ENCODE measurements at places on chromosomes 6 and 20.

- no peak for DNase-seq
Observed at GRCh38 chr20:5531318-5532081, 214.7 kb upstream of the PROKR2 start.

DNA sequence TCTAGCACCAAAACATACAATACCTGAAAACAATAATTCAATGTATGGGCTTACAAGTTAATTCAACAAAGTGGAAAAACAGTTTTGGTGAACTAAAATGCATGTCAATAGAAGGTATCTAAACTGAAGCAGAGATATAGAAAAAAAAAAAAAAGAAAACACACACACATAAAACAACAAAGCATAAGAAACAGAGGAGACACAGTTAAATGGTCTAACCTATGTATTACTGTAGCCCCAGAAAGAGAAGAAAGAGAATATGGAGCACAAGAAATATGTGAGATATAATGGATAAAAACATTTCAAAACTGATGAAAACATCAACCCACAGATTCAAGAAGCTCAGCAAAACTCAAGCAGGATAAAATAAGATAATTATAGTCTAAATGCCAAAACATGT is 118.7 kb downstream of the MAP3K5 start:
- no peak for DNase-seq

- DNase-seq = no peak
Observed at GRCh38 chr20:21352703-21353102, 44.6 kb downstream of the NKX2-4 start.

DNA sequence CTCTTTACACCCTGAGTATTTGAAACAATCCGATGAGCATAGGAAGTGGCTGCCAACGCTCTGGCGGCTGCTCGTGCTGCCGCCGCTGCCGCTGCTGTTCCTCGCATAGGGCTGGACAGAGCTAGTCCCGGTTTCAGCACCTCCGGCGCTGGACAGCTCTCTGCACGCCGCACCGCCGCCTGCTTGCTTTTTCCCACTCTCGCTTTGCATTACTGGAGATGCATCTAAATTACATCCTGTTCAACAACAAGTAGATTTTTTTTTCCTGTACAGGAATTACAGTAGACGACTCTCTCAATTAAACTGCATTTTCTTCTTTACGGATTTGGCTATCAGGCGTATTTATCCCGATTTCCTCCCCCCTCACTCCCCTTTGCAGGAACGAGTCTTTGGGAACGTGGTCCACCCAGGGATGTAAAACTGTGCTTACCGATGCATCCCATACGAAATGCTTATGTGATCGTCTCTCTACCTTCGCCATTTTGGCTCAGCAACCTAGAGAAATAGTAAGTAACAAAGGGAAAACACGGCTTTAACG is 563.8 kb downstream of the LMBRD1 start:
- DNase-seq = peak; percentile 15

- peak; percentile 60 for DNase-seq
Observed at GRCh38 chr6:31070711-31071197, 41.6 kb downstream of the C6orf15 start.

GRCh38 chr6:138752017-138752416 is 21.6 kb upstream of the CCDC28A start:
- no peak for DNase-seq

DNA sequence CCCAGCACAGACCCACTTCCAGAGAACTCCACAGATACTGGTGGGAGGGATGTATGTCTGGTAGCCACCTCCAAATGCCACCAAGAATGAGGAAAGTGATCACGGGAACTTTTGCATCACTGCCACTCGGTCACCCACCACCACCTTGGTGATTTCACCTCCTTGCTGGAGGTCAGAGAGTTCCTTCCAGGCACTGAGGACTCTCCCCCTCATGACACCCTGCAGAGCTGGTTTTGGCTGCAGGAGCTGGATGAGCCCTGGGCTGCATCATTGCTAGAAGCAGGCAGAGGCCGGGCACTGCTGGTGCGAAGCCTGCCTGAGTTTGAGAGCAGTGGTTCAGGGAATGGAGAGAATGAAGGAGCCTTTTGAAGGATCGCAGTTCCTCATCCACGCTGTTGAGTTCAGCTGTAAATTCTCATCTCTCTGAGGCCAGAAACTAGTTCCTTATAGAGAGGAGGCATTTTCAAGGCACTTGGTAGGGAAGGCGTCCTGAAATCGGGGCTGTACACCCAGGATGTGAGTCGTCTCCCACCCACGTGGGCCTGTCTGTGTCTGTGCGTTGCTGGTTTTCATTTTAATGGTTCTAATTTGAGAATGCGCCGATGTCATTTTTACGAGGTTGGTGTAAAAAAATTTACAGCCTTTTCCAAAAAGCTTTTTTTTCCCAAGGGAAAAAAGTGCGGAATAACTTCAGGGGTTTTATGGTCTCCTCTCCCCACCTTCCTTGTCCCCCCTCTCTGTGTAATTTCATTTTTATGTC is 25.0 kb downstream of the FOXP4 start:
- no peak for DNase-seq

GRCh38 chr6:328924-329323 is 36.6 kb downstream of the DUSP22 start:
- DNase-seq = no peak

DNA sequence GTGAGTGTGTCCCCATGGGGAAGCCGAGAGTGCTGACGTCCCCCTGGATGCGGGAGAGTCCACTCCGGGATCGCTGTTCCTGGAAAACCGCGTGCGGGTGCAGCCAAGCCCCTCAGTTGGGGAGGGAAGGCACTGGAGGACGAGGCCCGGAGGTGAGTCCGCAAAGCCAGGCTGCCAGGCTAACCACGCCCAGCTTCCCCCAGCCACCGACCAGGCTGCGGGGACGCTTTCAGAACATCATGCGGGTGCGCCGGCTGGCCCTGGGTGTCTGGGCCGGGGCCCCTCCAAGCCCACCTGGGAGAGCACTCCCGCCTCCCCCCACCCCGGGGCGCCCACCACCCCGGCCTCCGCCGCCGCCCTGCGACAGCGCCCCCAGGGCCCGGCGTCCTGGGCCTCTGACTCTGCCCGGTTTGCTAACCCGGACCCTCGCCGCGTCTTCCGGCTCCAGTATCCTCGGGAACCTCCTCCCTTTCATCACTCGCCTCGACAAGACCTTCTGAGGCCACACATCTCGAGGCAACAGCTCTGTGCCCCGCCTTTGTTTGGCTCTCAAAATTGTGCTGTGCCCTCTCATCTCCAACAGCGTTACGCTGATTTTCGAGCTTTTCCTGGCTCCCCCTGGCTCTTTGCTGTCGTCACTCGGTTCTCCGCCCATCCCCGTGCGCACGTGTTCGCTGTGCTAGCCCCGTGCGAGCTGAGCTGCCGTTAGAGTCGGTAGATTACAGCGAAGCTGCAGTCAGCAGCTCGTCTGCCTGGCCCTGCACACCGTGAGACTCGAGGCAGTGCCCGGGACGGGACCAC is 47.1 kb upstream of the ENTPD6 start:
- no peak for DNase-seq

DNA sequence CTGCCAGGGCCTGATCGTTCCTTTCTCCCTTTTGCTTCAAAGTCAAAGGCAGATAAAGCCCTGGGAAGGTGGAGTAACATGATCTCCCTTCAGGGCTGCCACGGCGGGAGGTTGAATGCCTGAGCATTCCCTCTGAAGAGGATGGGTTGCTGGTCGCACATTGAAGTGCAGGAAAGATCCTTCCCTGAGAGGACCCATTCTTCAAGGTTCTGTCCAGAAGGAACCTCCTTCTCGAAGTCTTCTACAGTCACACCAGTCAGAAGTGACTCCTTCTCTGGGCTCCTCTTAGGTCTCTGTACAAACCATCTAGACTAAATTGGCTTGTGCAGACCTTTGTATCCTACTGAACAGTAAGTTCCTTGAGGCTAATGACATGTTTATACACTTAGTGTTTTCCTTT is 192.6 kb upstream of the VGLL2 start:
- no peak for DNase-seq

DNA sequence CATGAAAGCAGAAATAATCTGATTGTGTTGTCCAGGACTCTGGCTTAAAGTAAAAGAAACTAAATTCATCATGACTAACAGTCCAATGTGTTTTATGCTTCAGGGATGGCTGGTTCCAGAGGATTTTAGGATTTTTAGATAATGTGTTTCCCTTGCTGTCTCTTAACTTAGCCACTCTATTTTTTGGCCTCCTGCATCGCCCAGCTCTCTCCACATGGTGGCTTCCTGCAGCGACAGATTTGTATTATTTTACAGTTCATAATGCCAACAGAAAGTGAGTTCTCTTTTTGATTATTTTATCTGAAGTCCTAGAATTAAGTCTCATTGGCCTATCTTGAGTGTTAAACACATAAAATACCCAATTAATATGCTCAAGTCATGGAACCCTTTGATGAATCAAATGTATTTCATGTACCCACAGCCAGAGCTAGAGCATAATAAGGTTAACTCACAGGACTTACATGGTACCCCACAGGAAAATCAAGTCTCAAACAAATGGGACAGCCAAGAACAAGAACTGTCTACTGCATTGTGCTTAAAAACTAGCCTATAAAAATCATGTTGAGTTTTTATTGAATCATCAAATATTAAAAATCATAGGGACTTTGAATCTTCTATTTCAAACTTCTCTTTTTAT is 582.5 kb downstream of the DOK5 start:
- DNase-seq = no peak

DNA sequence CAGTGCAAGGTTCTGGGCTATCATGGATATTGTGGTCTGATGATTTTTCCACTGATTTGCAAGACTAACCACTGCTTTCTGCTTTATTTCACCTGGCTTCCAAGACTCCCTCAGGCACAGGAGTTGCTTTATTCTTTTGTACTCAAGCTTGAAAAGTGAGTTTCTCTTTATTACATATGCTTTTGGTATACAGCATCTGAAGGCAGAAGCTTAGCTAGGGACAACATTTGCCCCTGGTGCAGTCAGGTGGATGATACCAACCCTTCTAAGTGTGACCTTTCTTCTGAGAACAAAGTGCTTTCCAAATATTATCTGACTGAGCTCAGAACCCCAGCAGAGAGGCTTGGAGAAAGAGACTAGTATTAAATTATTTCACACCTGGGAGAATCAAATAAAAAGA is 94.0 kb upstream of the PHACTR1 start:
- no peak for DNase-seq

DNA sequence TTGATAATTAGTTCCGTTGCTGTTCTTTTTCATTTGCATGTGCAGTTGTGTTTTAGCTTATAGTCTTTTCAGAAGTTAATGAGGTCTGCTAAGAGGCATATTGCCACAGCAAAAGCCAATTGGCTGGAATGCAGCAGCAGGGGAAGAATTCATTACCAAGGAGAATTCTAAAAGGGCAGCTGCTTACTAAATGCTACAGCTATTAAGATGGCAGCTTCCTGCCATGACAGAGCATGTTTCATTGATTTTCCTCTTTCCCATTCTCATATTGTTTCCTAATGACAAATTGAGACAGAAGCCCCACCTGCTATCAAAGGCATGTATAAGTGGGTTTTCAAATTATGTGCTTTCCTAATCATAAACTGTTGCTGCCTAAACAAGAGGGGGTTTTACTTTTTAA is 66.6 kb downstream of the CLVS2 start:
- DNase-seq = no peak

DNA sequence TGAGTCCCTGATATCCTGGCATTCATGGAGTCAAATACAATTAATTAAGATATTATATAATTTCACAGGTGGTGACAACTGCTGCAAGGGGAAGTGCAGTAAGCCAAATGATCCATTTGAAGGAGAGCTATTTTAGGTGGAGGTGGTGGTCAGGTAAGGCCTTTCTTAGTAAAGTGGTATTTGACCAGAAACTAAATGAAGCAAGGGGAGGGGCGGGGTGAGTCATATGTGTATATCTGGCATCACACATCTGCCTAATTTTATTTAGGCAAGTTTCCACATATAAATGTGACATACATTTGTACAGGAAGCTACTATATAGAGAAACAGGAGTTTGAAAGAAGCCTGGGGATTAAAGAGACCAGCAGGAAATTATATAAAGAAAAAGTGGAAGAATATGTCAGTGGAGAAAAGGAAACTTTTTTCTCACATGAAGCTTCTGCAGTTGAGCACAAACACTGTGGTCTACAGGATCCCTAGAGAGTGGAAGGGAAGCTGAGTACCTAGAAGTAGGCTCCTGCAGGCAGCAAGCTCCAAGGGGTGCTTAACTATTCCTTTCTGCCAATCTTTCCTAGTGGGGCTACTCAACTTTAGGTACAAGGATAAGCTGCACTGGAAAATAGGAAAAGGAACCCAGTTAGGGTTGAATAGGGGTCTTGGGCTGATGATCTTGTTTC is 99.6 kb downstream of the OGFRL1 start:
- DNase-seq = no peak

GRCh38 chr20:1469306-1469905 is 2.8 kb upstream of the NSFL1C start:
- DNase-seq = no peak

- DNase-seq = no peak
Observed at GRCh38 chr6:53441035-53441493, 92.3 kb upstream of the ELOVL5 start.

GRCh38 chr20:52676283-52676995 is 295.7 kb upstream of the TSHZ2 start:
- no peak for DNase-seq

DNA sequence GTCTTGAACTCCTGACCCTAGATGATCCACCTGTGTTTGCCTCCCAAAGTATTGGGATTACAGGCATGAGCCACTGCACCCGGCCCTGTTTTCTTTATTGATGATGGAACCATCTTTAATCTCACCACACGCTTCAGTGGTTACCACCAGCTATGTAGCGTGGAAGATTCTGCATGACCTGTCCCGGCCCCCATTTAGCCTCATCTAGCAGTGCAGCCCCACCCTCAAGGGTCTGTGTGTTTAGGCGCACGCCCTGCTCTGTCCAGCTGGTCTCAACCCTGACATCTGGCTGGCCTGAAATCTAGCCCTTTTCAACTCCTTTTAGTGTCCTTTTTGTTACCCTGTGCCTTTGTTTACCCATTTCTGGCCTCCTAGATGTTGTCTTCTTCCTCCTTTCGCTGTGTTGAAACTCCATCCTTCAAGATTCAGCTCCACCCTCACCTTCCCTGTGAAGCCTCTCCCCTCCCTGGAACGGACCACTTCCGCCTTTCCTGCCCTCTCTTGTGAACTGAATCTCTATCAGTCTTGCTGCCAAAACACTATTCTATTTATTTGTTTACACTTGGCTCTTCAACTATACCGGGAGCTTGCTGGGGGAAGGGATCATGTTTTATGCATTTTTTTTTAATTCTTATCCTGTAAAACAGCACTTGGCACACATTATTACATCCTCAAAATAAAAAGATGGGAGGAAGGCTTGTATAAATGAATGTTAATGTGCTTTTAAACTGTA is 101.0 kb upstream of the MTHFD1L start:
- DNase-seq = no peak

GRCh38 chr6:139638179-139638941 is 263.9 kb upstream of the CITED2 start:
- DNase-seq = no peak
